ENCODE measurements at places on chromosomes 16 and 17.
A peak's percentile ranks its signal among the peaks of the same experiment; 100 is the strongest.

DNA sequence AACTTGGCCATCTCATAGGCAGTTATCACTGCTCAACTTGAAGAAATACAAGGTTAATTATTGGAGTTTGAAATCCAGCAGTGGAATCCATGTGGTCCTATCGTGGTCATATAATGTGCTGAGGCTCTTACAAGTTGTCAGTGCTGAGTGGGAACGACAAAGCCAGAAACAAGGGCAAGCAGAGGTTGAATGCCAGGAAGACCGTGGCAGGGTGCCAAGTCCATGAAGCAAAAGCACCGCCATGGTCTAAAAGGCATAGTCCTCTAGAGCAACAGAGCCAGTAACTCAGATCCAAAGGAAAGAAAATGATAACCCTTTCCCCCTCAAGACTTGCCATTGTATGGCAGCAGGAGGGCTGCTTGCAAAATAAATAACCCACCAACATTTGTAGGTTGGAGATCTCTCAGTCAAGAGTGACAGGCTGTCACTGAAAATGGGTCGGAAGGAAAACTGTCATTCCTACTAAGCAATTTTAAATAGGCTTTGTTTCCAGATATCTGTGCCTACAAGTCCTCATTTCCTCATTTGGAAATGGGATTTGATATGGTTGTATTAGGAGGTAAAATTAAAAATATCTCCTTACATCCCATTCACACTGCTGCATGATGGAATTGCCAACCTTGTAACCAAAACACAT is 36.4 kb upstream of the HSBP1 start:
- DNase-seq: no peak

- DNase-seq: peak; percentile 33
Observed at GRCh38 chr17:65099941-65100315, 37.2 kb upstream of the RGS9 start.

GRCh38 chr17:64728041-64728695 is 66.1 kb upstream of the SMURF2 start:
- DNase-seq: no peak

- DNase-seq: no peak
Observed at GRCh38 chr16:48150707-48151106, 5.1 kb downstream of the ABCC12 start.

GRCh38 chr17:50824429-50824828 is 11.0 kb upstream of the WFIKKN2 start:
- no peak for DNase-seq

DNA sequence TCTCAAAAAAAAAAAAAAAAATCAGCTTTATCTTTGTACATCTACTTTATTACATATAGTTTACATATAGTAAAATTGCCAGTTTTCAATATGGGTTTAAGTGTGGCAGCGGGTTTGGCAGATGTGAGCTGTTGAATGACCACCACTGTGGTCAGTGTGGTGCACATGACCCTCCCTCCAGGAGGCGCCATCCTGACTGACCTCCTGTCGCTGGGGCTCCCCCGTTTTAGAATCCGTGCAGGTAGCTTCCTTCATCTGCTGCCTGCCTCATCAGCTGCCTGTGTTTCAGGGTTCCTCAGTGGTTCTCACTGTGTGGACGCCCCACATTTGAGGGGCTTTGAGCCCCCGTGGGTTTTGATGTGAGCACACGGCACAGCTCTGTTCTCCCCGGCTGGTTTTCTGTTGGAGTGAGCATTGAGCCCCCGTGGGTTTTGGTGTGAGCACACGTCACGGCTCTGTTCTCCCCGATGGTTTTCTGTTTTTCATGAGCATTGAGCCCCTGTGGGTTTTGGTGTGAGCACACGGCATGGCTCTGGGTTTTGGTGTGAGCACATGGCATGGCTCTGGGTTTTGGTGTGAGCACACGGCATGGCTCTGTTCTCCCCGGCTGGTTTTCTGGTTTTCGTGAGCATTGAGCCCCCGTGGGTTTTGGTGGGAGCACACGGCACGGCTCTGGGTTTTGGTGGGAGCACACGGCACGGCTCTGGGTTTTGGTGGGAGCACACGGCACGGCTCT is 57.9 kb upstream of the ZNF750 start:
- no peak for DNase-seq

DNA sequence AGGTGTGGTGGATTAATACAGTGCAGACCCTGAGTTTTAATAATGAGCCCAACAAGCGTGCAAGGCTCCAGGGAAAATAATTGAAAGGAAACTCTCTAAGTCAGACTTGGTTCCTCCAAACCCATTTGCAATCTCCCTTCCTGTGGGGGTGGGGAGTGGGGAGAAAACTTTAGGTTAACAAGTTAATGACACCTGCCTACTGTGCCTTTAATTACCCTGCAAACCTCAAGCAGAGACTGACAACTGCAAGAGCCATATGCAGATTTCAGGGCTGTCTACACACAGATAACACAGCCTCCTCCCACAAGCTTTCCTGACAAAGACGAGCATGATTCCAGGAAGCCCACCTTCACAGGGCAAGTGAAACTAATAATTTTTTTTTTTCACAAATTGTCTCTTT is 359.3 kb downstream of the HS3ST4 start:
- DNase-seq: peak; percentile 17

- peak; percentile 56 for DNase-seq
Observed at GRCh38 chr17:37848690-37849616, 75.3 kb upstream of the TBC1D3K start.

DNA sequence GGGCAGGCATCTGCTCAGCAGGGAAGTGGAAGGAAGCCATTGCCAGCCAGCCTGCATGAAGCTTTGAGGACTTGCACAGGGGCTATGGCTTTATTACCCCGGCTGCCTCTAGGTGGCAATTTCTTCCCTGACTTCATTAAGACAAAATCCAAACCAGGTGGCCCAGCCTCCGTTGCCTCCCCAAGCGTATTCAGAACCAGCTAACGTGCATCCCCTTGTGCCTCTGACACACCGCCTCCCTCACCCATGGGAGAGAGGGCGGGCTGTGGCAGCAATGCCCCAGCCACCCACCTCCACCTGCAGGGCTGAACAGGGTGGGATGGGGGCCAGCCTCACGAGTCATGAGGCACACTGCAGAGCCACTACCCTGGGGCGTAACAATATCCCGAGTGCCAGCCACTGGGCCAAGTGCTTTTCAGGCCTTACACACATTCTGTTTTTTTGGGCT is 6.8 kb downstream of the KIFC3 start:
- DNase-seq: peak; percentile 89

- peak; percentile 89 for DNase-seq
Observed at GRCh38 chr16:89217388-89218191, at the start of gene ZNF778. TSS of gene ZNF778 (plus strand) at chr16:89217703. CDS start at chr16:89221128, 3,425 bp downstream.

DNA sequence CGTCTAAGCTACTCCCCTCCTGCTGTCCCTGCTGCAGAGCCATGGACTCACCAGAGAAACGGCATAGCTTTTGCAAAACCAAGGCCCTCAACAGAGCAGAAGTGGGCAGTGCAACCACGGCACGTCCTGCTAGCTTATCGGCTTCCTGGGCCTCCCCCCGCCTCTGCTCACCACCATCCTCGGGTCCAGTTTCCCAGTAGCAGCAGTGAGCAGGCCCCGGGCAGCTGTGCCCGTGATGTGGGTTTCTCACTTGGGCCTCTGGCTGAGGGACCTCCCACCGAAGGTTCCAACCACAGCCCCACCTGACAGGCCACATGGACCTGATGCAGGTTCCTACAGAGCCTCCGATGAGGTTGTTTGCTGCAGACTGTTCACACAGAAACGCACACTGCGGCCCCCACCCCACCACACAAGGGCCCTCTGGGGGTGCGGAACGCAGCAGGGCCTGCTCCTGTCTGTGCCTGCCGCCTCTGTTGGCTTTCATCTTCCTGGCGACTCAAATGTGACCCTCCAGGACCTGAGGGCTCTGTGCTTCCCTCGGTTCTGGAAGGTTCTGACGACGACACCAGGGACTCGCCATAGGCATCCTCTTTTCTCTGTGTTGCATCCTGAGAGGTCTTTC is 24.8 kb downstream of the PDIA2 start:
- DNase-seq: no peak

DNA sequence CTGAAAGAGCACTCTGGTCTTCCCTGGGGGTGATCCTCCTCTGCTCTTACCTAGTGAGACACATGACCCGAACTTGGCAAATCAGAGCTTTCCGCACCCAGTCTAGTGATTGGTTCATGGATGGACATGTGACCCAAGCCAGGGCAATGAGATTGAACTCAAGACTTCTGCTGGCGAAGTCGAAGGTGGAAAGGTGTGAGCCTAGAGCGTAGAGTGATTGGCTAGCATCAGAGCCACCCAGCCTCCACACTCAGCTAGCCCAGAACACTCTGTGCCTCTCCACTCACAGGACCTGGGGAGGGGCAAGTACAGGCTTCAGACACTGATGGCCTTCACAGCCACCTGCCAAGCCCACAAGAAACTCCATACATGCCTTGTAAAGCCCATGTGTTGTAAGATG is 17.6 kb downstream of the ATPAF2 start:
- DNase-seq: no peak

GRCh38 chr16:28163699-28164098 is 48.1 kb downstream of the XPO6 start:
- DNase-seq: no peak

DNA sequence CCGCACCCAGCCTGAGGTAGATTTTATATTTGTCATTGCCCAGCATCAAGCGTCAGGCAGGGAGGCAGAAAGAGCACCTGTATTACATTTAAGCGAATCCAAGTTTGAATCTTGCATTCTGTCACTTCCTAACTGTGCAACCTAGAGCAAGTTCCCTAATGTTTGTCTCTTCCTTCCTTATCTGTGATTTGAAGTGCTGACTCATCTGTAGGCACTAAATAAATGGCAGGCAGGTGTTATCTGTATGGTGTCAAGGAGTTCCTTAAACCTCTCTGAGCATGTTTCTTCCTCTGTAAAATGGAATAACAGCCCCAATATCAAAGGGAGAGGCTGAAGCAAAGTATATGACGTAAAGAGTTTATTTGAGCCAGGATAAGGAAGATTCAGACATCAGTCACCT is 24.3 kb downstream of the GP2 start:
- DNase-seq: no peak

DNA sequence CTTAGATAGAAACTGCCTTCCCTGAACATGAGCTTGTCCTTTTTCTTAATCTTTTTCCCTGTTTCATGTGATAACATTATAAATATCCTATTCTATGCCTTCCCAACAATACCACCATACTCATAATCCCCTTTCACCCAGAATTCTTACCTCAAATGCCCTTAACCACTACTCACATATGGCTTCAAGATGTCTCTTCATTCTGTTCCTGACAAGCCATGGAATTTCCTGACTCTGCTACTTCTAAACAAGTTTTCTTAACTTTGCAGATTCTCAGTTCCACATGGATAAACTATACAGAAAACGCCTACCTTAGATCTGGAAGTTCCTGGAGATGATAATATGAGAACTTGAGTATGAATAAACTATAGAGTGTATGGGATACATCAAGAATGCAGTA is 1217.8 kb downstream of the CDH8 start:
- DNase-seq: no peak

- DNase-seq: no peak
Observed at GRCh38 chr17:82765371-82765770, 13.5 kb downstream of the TBCD start.

- no peak for DNase-seq
Observed at GRCh38 chr17:65537845-65538674, 23.4 kb downstream of the AXIN2 start.

GRCh38 chr17:30363715-30364202 is 15.0 kb upstream of the CPD start:
- no peak for DNase-seq

DNA sequence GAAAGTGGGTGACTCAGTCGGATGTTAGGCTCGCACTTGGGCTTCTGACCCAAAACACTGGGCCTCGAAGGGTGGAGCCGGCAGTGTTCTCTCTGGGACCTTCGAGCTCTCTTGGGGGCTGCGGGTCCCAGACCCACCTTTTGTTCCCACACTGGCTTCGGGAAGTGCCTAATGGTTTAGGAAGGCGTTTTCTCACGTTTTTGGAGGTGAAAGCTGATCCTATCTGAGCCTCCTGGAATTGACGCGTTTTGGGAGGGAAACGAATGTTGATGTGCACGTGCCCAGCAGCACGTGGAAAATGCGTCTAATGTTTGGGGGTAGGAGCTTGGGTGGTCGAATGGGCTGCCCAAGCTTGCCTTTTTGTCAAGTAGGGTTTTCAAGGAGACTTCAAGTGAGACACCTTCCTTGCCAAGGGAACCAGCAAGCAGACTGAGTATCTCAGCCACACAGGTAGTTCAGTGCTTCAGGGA is 666 bp downstream of the HGS start:
- peak; percentile 41 for DNase-seq

DNA sequence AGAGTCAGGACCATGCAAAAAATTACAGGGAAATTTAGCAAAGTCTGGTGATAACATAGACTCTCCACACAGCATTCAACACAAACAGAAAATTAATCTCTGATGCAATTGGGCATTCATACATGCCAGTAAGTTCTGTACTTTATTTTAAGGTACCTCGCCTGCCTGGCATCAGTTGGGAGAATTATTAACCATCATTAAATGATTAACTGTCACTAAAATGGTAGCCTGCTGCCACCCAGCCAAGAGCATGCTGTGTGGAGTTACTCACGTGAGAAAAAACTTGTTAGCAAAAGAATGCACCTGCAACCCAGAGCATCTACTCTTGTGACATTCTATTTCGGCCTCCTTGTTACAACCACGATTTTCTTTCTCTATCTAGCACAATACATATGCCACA is 117.2 kb downstream of the GRIN2A start:
- DNase-seq: no peak

DNA sequence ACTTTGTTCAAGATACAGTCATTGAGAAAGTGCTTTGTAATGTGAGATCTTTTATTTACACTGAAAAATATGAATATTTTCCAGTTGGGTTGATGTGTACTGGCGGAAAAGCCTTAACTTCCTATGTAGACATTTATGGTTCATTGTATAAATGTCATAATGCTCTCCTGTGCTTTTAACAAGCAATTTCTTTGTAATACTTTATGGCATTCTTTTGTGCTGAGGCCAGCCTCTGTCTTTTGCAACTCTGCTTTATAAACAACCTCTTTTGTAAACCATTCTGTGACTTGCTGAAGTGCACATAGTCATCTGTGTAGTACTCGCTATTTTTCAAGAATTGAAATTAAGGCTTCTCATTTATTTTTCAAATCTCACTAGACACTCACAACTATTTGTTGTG is 291.2 kb downstream of the CDH11 start:
- no peak for DNase-seq

- peak; percentile 98 for DNase-seq
Observed at GRCh38 chr17:18225121-18225641, at the start of gene LLGL1. TSS of gene LLGL1 (plus strand) at chr17:18225635. CDS start at chr17:18225683, 48 bp downstream.

GRCh38 chr16:53680756-53681155 is 22.9 kb downstream of the RPGRIP1L start:
- no peak for DNase-seq

DNA sequence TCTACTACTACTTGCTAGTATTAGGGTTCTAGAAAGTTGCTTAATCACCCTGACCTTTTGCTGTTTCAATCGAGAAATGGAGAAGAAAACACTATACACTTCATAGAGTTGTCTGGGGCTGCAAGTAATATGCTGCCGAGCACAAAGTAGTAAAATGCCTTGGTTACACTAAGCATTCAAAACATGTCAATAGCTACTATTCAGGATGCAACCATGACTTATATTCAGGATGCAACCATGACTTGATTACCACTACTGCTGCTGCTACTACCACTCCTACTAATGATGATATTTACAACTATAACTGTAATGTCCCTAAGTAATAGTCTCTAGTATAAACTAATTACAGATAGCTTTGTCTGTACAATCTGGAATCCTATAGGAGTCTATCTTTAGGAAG is 35.3 kb downstream of the ADAMTS18 start:
- DNase-seq: no peak

- no peak for DNase-seq
Observed at GRCh38 chr16:1469693-1470201, 5.1 kb downstream of the CLCN7 start.
